Bronchus fibroblast of lung (primary cell): ENCODE measurements at places on chromosomes 4 and X. TPM values are rescaled to one million over a fixed set of nuclear protein-coding genes. Genes with fewer than 3 reads are reported as not detected.

KLHL13 gene
- 3.2 and 4.8 TPM in 2 replicates for total RNA-seq

COL25A1 gene
- total RNA-seq: under 0.01 and 0.17 TPM in 2 replicates

GAGE12H gene
- not detected in 2 replicates for total RNA-seq

NAA11 gene
- total RNA-seq: not detected in 2 replicates

BEX1 gene
- total RNA-seq: 6.2 and 12.8 TPM in 2 replicates

C1QTNF7 gene
- 0.59 and 1.2 TPM in 2 replicates for total RNA-seq

FRG1 gene
- 32.7 and 39.0 TPM in 2 replicates for total RNA-seq

APELA gene
- total RNA-seq: not detected in 2 replicates
